ENCODE measurements at places on chromosomes 5 and 9.

DNA sequence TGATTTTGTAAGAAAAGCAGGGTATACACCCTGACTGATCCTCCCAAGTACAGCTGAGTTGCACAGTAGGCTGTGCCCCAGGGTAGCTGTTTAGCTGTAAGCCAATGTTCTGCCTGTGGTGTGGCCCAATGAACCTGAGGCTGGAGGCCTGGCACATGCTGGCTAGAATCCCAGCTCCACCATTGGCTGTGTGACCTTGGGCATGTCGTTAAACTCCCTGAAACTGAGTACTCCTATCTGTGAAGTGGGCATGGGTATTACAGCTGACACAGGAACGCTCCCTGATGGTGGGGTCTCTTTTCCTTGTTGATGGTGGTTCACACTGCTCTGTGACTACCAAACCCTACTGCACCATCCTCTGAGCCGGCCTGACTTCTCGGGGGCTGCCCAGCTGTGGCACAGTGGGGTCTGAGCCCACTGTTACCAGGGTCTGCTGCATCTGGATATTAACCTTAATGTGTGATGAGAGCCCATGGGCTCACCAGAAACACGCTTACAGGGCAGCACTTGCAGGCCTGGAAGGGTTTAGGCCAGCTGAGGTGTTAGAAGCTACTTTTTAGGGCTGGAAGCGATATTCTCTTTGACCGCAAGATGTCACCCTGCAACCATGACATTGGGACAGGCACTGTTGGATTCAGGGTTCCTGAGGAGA is 7.0 kb upstream of the GADD45G start:
- DNase-seq = peak; percentile 41

DNA sequence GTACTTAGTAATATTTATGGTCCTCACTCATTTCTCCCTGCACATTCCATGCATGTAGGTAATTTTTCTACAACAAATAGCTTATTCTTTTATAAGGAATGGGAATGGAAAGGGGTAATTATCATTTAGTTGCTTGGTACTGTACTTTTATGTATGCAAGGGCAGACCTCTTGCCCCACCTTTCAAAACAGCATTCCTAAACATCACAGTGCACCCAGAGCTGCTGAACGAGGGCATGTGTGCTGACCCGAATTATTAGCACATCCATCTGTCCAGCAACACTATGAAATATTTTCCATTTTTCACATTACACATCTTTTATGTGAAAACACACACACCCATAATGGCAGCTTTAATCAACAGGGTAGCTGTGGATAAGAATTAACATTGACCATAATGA is 228.6 kb upstream of the ARRDC3 start:
- no peak for DNase-seq

GRCh38 chr5:154892369-154892771 is 33.9 kb downstream of the CNOT8 start:
- no peak for DNase-seq

- DNase-seq = no peak
Observed at GRCh38 chr9:86925686-86926085, 21.6 kb downstream of the GAS1 start.

DNA sequence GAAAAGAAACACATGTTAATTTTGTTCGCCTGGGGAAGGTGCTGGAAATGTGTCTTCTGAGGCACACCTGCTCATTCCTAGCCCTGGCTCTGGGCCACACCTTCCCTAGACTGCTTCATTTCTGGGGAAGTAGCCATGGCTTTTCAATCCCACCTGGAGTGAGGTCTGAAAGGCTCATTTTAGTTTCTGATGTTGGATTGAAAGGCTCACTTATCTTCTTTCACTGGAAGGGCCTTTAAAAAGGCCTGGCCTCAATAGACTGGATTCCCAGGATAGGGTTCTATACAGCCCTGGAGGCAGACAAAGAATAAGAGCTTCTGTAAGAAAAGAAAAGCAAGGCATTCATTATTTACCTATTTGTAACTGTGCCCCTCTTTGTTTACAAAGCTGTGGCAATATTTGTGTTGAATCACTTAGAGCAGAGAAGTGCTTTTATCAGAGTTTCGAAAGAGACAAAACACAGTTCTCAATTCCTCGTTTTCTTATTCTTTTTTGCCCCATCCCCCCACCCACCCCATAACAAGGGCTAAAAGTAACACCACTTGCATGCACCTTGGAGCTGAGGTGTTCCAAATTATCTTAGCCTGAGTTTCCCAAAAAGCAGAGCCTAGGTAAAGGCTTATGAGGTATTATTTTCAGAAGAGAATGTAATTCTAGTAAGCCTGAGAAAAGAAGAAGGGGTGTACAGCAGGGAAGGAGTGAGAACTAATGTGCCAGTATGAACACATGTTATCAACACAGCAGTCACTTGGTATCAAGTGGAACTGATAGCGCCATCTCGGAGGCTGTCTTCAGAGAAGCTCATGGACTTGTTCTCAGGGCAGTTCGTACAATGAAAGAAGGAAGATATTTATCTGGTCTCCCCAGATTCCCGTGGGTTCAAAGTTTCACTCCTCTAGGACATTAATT is 413.1 kb downstream of the KCTD16 start:
- DNase-seq = no peak

- no peak for DNase-seq
Observed at GRCh38 chr5:31894141-31894540, 255.2 kb downstream of the PDZD2 start.

- no peak for DNase-seq
Observed at GRCh38 chr5:37839407-37840052, at the start of gene GDNF. Gene GDNF, minus strand, starts transcription at chr5:37840041. Its CDS starts 5,245 bp downstream, at chr5:37834796.

- no peak for DNase-seq
Observed at GRCh38 chr5:57896576-57896975, 414.0 kb upstream of the ACTBL2 start.

DNA sequence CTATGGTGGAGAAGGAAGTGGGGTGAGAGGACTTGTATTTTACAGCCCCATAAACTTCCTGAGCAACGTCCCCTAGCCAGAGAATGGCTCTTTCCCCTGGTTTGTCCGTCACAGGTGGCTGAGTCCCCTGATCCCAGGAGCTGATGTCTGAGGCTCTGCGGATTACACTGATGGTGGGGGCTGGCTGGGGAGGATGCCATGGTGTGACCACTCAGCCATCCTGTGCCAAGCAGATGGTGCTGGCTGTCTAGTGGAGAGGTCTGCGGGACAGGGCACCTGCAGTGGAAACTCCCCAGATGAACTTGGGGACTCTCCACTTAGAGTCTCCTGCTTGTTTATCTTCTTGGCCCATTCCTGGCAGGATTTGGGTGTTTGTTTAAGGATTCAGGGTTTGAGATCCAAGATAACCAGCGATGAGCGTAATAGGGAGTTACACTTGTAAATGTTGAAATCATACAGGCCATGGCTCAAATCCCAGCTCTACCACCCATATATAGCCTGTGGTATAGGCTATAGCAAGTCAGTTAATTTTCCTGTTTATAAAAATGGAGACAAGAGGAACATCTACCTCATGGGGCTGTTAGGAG is 4.7 kb upstream of the PTGS1 start:
- DNase-seq = no peak

- no peak for DNase-seq
Observed at GRCh38 chr9:134968011-134968822, 50.5 kb upstream of the FCN1 start.
